ENCODE measurements at places on chromosomes 7 and 10. TPM values are rescaled to one million over a fixed set of nuclear protein-coding genes. Genes with fewer than 3 reads are reported as not detected.

FFAR4 gene
- not detected for total RNA-seq

NEURL1 gene
- 46.2 TPM for total RNA-seq

TRIM50 gene
- 0.31 TPM for total RNA-seq

CTAGE4 gene
- 4.7 TPM for total RNA-seq

DNA sequence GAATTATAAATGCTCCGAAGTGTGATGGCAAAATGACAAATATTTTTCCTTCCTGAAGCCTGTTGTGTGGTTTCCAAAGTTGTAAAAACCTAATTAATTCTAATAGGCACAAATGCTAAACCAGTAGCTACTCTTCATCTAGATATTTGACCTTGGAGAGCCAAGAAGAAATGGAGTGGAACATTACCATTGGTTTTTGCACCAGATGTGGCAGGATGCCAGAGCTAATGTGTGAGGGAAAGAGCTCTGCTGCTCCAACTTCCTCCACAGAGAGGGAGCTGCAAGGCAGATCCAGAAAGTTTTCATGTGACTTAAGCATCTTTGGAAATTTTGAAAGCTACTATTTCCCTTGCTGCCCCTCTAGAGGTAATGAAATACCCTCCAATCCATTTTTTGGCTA lies 65.1 kb upstream of the HPS1 start:
- DNase-seq: peak; percentile 42

DNA sequence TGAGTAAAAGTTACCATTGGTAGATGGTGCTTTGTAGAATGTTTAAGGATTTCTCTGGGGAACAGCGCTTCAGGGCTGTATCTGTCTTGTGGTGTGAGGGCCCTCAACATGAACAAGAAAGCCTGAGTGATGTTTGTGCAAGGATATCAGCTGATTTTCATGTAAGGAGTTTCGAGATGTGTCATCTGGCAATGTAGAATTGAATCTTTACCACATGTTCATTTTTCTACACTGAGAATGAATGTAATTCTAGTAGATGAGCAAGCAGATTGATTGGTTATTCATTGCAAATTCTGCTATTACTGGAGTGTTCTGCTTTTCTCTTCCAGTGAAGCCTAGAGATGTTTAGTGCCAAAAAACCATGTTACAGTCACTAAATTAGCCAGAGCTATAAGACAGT lies 87.7 kb downstream of the ST7 start:
- no peak for DNase-seq

LRRTM3 gene
- total RNA-seq: 0.62 TPM

MMRN2 gene
- total RNA-seq: 53.6 TPM

AGR3 gene
- total RNA-seq: 4.9 TPM

IL6 gene
- not detected for total RNA-seq

GRCh38 chr7:2544541-2545188 lies 10.7 kb downstream of the BRAT1 start:
- DNase-seq: no peak

TMEM196 gene
- total RNA-seq: not detected

DNA sequence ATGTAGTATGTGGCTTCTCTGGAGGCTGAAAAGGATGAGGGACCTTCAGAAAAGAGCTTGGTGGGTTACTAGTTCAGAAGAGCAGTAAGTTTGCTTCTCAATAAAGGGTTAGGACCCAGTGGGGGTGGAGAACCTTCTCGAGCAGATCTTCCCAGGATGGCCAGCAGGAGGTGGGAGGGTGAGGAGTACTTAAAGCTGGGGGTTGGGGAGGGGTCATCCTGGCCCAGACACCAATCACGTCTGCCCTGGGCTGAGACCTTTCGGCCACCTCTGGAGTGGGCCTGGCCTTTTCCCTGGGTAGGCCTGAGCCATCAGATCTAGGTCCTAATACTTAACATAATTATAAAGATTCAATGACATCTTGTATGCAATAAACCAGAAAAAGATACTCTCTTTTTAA lies 149.0 kb upstream of the TCF7L2 start:
- DNase-seq: no peak

DNA sequence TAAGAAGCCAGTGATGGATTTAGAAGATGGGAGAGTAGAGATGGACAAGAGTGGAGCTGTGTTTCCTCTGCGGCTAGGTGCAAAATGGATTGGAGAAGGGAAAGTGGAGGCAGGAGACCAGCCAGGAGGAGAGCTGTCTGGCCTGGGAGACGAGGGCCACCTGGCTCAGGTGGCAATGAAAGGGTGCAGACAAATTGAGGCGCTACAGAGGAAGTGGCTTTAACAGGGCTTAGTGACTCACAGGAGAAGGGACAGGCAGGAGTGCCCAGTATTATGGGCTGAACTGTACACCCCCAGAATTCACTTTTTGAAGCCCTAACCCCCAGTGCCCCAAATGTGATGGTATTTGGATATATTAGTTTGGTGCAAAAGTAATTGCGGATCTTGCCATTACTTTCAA lies 65.6 kb upstream of the DUSP5 start:
- no peak for DNase-seq

- no peak for DNase-seq
Measured at GRCh38 chr7:43021431-43021830, 89.3 kb downstream of the MRPL32 start.

OGDHL gene
- total RNA-seq: 1.4 TPM

- no peak for DNase-seq
Measured at GRCh38 chr10:92486637-92487036, 87.3 kb downstream of the IDE start.

GRCh38 chr7:12281038-12281437 lies 69.9 kb downstream of the TMEM106B start:
- no peak for DNase-seq

DNA sequence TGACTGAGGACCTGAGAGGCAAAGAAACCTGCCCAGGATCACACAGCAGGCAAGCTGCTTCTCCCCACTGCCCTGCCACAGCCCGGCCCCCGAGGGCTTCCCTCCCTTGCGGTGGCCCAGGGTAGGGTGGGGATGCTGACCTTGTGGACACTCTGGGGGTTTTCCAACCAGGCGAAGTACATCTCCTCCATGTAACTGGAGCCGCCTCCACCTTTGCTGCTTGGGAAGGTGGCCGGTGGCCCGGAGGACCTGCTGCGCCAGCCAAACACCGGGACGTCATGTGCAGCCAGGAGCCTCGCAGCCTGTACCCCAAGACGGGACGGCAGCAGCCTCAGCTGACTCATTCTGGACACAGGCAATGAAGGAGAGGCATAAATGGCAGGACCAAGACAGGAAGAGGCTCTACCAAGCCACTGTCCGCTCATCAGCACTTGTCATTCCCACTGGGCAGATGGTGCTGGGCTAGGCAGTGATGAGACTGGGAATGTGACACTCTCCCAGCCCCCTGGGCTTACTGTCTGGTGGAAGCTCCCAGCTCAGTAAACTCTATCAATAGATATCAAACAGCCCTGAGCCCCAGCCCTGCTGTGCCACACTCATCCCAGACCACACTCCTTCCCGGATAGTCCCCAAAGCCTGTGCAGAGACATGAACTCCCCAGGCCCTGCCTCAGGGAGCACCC lies 3.7 kb downstream of the OGDHL start:
- no peak for DNase-seq

DYNC1I1 gene
- total RNA-seq: 2.6 TPM

GRCh38 chr7:121739465-121739864 lies 133.5 kb upstream of the PTPRZ1 start:
- DNase-seq: no peak

INHBA gene
- total RNA-seq: 5.5 TPM

CCDC126 gene
- 19.5 TPM for total RNA-seq

DNA sequence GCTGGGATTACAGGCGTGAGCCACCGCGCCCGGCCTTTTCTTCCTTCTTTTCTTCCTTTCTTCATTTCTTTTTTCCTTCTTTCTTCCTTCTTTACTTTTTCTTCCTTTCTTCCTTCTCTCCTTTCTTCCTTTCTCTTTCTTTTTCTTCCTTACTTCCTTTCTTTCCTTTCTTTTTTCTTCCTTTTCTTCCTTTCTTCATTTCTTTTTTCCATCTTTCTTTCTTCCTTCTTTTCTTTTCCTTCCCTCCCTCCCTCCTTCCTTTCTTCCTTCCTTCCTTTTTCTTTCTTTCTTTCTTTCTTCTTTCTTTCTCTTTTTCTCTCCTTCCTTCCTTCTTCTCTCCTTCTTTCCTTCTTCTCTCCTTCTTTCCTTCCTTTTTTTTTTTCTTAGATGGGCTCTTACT lies 47.0 kb upstream of the CUX1 start:
- DNase-seq: no peak

- no peak for DNase-seq
Measured at GRCh38 chr10:101215397-101216206, 13.7 kb downstream of the LBX1 start.

DNA sequence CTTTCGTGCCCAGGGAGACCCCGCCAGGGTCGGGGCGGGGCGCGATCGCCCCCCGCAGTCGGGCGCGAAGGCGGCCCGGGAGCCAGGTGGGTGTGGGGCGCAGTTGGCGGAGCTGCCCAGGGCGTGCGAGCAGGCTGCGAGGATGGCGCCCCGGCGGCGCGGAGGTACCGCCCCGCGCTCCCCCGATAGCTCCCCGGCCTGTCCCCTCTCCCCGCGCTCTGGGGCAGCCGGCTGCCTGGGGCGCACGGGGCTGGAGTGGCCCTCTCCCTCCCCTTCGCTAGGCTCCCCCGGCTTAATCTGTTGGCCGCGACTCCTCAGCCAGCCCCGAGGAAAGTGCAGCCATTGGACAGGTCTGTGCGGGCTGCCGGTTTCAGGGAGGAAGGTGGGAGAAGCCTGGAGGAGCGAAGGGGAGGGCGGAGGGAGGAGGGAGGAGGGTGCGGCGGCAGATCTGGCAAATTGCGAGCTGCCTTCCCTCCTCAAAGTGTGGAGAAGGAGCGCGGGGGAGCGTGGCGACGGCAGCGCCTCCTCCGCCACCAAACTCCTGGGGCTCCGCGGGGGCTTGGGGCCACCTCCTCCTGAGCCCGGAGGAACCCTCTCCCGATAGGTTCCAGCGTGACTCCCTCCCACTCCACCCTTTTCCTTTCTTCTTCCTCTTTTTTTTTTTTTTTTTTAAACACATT lies 361 bp upstream of the PLXDC2 start:
- peak; percentile 90 for DNase-seq

AKR1D1 gene
- not detected for total RNA-seq

GRCh38 chr7:68038621-68039314 lies 1042.1 kb downstream of the TYW1 start:
- no peak for DNase-seq

DNA sequence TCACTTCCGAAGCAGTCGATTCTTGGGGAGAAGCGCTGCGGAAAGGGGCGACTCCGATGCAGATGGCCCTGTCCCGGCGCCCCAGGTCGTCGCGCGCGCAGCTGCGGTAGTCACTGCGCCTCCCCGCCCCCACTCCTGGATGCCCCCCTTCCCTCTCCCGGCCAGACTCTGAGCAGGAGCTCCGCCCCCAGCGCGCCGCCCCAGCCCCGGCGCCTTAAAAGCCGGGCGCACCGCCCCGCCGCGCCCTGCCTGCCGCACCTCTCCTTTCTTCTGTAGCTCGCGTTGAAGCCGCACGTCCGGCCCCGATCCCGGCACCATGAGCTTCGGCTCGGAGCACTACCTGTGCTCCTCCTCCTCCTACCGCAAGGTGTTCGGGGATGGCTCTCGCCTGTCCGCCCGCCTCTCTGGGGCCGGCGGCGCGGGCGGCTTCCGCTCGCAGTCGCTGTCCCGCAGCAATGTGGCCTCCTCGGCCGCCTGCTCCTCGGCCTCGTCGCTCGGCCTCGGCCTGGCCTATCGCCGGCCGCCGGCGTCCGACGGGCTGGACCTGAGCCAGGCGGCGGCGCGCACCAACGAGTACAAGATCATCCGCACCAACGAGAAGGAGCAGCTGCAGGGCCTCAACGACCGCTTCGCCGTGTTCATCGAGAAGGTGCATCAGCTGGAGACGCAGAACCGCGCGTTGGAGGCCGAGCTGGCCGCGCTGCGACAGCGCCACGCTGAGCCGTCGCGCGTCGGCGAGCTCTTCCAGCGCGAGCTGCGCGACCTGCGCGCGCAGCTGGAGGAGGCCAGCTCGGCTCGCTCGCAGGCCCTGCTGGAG lies at the start of gene INA:
INA (plus strand) TSS at position 243 of the 817 bp plus-strand sequence; CDS start at position 317, 74 bp downstream.
- DNase-seq: peak; percentile 48

PTPRN2 gene
- total RNA-seq: 3.1 TPM

GRCh38 chr10:13784067-13784466 lies 197.3 kb downstream of the PRPF18 start:
- DNase-seq: no peak

DNA sequence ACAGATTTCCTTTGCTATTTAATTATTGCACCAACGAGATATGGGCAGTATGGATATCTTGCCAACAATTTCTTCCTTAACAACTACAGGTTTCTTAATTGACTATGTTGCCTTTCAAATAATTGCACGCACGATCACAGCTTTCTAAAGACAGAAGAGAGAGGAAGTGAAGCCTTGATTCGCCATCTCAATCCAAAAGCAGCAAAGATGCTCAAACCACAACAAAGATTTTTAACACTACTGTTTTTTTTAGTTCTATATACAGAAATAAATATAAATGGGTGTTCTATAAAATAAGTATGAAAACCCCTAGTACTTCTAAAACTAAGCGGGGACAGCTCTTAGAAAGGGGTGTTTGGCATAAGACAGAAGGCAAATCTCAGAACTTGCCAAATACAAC lies 251.3 kb downstream of the SFMBT2 start:
- DNase-seq: no peak

MMP21 gene
- 0.41 TPM for total RNA-seq

DNA sequence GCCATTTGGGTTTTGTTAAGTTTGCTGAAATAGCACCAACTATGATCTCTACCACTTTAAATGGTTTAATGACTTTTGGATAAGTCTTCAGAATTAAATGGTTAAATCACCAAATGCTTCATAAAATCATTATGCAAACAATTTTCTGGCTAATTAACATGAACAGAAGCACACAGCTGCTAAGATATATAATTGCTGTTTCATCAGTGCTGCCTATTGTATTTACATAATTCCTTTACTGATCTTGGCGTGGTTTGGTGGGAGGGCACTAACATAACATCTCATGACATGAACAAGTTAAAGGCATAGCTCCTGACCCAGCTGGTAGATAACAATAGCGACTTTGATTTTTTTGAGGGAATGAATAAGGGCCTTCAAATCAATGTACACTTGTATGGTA lies 94.1 kb downstream of the FZD1 start:
- DNase-seq: no peak

MBLAC1 gene
- 0.82 TPM for total RNA-seq

DNA sequence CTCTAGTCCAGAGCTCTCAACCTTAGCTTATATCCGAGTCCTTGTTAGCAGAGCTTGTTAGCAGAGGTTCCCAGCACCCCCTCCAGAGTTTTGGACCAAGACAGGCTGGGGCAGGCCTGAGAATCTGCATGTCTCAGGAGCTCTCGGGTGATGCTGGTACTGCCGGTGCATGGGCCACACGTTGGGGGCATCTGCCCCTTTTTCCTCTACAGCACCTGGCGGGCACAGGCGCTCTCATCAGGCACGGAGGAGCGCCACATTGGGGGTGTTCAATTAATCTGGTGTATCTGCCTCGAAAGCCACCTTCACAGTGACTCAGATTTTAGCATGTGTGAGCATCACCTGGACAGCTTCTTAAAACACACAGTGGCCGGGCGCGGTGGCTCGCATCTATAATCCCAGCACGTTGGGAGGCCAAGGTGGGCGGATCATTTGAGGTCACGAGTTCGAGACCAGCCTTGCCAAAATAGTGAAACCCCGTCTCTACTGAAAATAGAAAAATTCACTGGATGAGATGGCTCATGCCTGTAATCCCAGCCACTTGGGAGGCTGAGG lies 117.7 kb downstream of the ELFN1 start:
- no peak for DNase-seq

Data from tongue (tissue), 3 donors.